AG04449 (cell line): ENCODE measurements at places on chromosomes 16 and 17.

DNA sequence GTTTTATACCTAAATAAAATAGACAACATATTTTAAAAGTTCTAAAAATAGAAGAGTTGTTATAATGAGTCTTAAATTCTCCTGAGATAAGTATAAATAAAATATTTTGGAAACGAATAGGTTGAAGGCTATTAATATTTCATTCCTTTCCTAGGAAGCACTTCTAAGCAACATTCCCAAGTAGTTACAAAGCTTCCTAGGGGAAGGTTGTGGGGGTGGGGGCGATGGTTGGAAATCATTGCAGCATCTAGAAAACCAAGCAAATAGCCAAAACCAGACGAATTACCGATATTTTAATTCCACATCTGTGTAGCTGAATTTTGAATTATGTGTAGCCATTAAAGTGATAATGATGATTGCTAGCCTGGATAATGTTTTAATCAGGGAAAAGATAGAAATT, 26.9 kb downstream of the PTRH2 start:
- DNase-seq, result no peak

- no peak for DNase-seq
Observed at GRCh38 chr17:35918665-35919064, 11.9 kb downstream of the RDM1 start.

DNA sequence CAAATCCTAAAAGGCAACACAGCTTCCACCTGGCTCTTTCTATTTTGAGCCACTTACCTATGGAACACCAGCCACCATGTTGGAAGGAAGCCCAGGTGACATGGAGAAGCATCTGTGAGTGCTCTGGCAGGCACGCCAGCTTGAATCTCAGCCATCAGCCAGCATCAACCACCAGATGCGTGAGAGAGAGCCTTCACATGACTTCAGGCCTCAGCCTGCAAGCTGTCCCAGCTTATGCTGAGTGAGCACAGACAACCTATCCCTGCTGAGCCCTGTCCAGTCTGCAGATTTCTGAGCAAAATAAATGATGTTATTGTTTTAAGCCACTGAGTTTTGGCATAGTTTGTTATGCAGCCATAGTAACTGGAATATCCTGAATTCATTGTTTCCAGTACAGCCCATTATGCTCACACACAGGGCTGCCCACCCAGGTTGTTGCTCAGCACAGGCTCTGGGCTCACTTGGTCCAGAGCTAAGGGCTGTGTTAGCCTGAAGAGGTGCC, 35.1 kb downstream of the TMEM238L start:
- no peak for DNase-seq

DNA sequence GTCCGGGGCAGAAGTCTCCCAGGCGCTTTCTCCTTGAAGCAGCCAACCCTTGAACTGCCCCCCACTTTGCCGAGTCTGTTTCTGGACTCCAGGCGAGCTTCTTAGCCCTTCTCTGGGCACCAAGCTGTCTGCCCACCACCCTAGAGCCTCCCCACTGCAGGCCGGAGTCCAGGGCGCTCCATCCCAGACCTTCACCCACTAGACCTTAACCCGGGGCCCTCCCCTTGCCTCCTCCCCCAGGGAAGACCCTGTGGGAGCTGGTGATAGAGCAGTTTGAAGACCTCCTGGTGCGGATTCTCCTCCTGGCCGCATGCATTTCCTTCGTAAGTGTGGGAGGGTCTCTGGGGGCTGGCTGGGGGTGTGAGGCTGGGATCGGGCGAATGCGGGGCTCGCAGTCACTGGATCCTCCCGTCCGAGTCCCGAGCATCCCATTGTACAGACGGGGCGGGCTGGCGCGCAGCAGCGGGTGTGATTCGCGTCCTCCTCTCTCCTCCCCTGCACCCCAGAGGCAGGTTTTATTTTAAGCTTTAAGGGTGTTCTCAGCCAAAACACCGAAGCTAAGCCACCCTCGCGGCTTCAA, 1.1 kb downstream of the ATP2A1 start:
- DNase-seq, result no peak

DNA sequence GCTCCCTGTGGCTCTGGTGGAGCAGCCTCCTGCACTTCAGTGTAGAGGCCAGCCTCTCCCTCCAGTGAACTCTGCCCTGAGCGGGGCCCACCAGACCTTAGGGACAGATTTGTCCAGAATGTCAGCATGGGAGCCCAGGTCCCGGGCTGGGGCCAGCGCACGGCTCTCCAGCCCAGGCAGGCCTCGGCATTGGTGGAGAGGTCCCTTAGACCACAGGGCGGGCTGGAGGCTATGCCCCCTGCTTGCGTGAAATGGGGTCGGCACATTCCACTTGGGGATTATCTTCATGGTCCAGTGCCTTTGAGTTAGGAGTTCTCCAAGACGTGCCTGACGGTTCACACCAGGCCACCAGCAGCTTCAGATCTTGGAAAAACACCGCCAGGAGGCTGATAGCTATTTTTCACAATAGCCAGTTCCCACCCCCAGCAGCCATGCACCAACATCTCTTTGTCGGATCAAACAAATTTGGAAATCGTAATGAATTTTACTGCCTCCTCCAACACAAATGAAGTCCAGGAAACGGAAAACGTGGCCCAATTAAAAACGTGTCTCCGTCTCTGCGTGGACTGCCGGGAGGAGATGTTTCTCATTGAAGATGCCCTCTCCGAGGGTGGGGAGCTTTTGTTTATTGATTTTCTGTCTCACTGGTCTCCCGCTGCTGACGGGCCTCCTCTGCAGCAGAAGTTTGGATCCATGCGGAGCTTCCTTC, 110.0 kb upstream of the CIBAR2 start:
- no peak for DNase-seq

GRCh38 chr16:57810197-57811031, 8.1 kb upstream of the KIFC3 start:
- DNase-seq, result peak; percentile 36

- DNase-seq, result no peak
Observed at GRCh38 chr16:88830258-88830657, 18.5 kb upstream of the APRT start.

DNA sequence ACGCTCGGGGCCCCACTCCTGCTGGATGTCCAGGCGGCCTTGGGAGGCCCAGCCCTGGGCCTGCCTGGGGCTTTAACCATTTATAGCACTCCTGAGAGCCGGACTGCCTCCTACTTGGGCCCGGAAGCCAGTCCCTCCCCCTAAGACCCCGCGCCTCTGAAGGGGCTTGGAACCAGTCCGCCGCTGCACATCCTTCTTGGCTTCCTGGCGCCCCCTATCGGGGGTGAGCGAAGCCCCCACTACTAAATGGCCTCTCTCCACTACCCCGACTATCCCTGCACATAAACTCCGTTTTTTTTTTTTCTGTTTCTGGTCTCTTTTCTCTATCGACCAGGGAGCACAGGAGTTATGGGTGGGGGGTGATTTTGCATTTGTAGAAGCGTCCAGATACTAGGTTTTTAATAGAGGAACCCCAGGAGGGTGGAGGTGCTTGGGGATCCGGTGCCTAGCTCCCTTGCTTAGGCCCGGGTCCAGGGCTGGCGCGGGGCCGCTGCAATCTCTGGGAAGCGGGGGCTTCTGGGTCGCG, 633 bp upstream of the NOL3 start:
- DNase-seq, result no peak

DNA sequence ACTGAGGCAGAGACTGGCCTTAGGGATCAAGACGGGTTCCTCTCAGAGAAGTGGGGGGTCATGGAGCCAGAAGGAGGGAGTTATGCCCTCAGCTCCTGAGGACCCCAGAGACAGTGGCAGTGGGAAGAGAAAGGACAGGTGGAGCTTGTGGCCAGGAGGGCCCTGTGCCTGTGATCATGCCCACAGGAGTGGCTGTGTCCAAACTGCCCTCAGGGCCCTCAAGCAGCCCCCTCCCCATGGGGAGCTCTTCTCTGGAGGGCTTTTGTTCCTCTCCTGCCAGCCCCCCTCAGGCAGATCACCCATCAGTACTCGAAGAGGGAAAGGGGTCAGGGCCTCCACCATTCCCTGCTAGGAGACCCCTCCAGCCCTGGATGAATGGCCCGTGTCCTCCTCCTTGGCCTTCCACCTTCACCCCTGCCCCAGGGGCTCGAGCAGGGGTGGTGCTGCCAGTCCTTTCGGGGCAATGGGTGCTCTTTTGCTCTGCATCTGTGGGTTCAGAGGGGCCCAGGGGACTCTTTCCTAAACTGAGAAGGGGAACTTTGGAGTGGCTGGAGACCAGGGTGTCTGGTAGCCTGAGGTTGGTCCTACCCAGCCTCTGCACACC, 52.7 kb downstream of the BEAN1 start:
- DNase-seq, result no peak

DNA sequence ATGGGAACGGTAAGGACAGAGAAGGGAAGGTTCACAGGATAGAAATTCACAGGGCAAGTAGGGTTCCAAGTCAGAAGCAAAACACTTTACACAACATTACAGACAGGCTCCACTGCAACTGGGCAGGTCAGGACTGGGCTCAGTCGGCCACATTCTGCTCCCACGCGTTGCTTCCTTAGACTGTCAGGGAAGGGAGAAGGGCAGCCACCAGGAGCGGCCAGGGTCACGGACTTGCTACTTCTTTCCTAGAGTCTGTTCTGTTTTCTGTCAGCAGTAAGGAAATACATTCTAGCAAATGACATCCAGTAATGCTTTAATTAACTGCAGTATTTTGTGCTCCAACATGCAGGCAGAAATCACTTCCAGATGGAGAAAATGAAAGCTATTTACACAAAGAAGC, 160.3 kb upstream of the RPH3AL start:
- no peak for DNase-seq

DNA sequence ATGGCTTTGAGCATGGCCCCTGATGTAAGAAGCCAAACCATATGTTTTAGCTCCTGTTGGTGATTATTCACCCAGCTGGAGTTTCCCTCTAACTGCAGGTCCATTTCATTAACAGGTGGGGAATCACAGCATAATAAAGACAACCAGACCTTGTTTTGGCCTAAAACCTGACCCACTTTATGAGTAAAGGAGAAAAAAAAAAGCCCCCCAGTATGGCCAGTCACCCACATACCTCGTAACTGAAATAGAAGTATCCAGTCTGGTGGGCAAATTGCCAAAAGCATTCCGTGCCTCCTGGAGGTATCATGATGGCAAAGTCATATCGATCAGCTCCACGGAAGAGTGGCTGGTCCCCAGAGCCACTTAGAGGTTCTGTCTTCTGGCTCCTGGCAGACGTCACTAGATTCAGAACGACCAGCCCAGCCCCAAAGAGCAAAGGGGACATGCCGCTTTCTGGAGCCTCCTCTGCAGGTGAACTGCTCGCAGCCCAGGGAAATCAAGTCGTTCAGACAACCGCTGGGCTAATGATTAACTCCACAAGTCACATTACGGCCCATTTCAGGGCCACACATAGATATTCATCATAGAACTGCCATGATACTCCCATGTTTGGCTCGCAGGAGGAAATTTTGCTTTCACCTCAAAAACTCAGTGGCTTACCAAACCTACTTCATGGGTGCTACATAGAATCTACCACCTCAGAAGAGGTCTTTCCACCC, at the start of gene TMED6:
Gene TMED6 (minus strand): TSS at position 478 of the 719 bp plus-strand sequence. CDS start 33 bp downstream, at position 445.
- DNase-seq, result no peak

DNA sequence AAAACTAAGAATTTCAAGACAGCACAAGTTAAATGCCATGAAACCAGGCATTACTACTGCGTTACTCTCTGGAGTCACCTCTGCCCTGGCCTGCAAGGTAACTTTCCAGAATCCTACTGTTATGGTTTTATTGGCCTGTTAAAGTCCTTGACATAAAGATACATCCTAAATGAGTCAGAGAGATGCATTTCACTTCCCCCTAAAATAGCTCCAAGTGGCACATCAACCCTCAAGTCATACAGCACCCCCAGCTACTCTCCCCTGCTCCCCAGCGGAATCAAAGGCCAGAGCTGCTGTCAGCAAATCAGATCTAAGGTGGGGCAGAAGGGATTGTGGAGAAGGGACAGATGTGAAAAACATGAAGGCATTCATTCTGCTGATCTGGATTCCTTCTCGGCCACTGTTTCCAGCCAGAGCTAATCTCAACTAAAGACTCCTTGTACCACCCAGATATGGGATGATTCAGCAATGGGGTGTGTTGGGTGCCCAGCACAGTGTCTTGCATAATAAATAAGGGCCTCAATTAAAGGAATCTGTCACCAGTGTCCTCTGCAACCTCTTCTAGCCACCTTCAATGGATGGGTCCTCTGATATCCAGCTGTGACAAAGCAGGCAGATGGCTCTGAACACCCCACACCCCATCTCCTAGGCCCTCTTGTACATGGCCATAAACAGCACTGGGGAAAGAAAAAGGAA, 8.5 kb upstream of the CCL1 start:
- DNase-seq, result no peak

DNA sequence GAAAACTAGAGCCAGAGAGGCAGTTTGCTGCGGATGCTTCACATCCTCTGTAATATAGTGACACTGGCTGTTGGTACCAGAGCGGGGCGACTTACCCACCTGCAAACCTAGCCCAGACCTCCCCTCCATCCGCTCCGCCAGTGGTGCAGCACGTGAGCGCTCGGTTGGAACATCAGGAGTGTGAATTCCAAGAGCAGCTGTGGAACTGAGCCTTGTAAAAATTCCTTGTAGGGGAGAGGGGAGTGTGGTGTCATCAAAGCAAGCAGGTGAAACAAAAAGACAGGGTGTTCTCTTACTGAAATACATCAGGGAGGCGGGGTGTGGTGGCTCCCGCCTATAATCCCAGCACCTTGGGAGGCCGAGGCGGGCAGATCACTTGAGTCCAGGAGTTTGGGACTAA, 51.3 kb downstream of the CCDC42 start:
- no peak for DNase-seq

GRCh38 chr16:4414187-4414917, 2.0 kb downstream of the CORO7 start:
- DNase-seq, result no peak

GRCh38 chr17:72749119-72749572, 343.3 kb downstream of the SLC39A11 start:
- DNase-seq, result no peak

DNA sequence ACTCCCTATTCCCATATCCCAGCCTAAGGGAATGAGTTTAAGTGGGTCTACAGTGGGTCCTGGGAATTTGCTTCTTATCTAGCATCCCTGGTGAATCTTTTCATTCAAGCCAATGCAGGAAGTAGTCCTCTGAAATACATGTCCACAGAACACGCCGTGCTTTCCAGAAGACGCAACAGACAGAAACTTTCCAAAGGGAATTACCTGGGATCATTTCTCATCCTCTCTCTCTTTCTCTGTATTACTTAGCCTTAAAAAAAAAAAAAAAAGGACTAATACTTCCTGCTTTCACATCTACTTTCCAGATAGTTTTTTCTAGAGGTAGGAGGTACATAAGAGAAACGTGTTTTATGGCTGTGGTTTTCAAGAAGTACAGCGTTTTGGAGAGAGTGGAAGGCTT, 499.0 kb downstream of the MAF start:
- DNase-seq, result no peak
